ENCODE measurements at places on chromosomes 3 and 15.

- peak; percentile 41 for DNase-seq
Observed at GRCh38 chr3:10465161-10465560, 40.2 kb downstream of the ATP2B2 start.

DNA sequence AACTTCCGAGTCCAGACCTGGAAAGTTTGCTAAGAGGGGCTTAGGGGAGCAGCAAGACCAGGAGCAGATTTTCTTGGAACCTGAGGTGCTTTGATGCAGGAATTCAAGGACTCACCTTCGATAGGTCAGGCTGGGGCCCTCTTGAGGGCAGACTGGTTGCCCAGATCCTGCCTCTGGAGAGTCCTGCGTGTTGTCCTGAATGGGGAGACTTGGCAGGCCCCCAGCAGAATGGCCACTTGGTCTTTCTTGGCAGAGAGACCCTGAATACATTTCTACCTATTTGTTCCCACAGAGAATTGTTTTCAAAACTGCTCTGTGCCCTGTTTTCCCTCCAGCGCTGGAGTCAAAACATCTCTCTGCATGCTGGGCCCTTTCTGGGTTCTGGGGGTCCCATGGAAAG lies 4.2 kb downstream of the KLF13 start:
- peak; percentile 79 for DNase-seq

GRCh38 chr3:156665291-156665690 lies 9.1 kb upstream of the TIPARP start:
- no peak for DNase-seq

DNA sequence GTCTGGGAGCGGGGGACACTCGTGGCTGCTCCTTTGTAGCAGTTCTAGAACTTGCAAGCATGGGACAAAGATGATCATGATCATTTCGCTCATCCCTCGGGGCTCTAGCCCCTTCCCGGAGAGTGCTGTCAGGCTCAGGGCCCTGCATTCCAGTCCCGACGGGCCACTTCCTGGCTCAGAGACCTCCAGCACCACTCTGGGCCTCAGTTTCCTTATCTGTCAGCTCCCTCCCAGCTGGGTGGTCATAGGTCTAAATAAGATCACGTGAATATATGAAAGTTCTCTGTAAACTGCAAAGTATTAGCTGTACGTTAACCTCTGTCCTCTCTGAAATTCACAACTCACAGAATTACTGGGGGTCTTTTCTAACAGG lies 52.8 kb upstream of the SLC6A11 start:
- DNase-seq, result no peak

DNA sequence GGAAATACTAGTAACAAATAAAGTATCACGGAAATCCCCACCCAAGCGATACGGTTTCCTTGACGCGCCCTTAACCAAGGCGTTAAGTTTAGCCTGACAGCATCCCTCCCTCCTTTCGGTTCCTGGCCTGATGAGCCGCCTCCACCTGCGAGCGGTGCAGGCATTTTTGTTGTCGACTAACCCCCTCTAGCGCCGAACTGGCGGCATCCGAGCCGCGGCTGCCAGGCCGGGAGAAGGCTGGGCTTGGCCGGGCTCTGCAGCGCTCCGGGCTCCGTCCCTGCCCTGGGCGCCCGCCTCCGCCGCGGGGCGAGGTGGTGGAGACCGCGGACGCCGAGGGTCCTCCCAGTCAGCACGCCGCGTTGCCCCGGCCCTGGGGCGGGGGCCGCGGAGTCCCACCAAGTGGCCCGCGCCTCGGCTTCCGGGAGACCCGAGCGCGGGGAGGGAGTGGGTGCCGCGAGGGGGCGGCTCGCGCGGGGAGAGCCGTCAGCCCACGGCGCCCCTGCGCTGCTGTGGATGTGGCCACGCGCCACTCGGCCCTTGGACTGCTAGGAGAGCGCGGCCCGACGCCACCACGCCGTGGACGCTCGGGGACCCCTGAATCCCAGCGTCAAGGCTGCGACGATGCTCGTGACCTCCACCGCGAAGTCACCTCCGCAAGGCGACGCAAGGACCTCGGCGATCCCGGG lies 1.1 kb upstream of the EPHA6 start:
- peak; percentile 73 for DNase-seq

- no peak for DNase-seq
Observed at GRCh38 chr15:71761649-71762048, 48.7 kb upstream of the NR2E3 start.

DNA sequence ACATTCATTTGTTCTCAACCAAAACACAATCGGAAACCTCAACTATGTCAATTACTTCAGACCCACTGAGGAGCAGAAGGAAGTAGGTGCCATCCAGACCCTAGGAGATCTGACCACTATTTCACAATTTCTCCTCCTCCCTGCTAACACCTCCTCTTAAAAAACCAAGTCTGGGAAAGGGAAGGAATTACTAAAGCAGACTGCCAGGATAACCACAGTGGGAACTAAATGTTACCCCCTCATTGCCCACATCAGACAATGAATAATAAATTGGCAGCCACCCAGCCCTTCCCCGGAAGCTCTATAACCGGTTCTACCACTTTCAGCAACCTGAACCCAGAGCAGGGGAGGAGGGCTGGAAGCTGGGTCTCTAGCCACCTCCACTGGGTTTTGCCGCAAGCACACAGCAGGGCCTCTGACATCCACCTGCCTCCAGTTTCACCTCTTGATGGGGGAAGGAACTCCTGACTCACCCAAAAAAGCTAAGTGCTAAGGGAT lies 17.6 kb downstream of the C15orf62 start:
- DNase-seq, result no peak

- no peak for DNase-seq
Observed at GRCh38 chr3:17632401-17633100, 109.9 kb downstream of the TBC1D5 start.

GRCh38 chr15:40782609-40783227 lies 12.9 kb downstream of the C15orf62 start:
- DNase-seq, result no peak

DNA sequence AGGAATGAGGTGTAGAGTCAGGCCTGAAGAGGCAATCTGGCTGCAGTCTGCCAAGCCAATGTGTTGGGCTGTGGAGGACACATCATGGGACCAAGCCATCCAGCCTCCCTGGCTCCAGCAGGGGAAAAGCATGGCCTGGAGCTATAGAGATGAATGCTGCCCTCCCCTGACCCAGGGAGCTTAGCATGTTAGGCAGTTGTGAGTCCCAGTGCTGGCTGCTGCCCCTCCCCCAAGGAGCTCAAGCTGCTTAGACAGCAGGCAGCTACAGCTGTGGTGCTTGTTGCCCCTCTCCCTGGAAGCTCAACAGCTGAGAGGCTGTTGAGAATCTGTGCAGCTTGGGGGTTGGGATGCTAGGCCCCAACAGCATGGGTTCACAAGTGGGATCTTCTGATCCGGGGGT lies 85.6 kb upstream of the DNAJC19 start:
- no peak for DNase-seq

DNA sequence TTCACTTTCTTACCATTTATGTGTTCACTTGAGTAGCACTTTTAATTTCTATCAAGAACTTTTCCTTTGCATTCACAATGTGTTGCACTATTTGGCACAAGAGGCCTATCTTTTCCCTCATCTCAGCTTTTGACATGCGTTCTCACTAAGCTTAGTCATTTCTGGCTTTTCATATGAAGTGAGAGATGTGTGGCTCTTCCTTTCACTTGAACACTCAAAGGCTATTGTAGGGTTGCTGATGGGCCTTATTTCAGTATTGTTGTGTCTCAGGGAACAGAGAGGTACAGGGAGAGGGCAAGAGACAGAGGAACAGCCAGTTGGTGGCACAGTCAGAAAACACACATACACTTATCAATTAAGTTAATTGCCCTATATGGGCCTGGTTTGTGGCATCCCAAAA lies 127.4 kb upstream of the MLF1 start:
- DNase-seq, result no peak

- DNase-seq, result no peak
Observed at GRCh38 chr15:98537516-98538060, 110.8 kb upstream of the IGF1R start.

GRCh38 chr15:39921274-39921638 lies 1.2 kb upstream of the GPR176 start:
- DNase-seq, result no peak

DNA sequence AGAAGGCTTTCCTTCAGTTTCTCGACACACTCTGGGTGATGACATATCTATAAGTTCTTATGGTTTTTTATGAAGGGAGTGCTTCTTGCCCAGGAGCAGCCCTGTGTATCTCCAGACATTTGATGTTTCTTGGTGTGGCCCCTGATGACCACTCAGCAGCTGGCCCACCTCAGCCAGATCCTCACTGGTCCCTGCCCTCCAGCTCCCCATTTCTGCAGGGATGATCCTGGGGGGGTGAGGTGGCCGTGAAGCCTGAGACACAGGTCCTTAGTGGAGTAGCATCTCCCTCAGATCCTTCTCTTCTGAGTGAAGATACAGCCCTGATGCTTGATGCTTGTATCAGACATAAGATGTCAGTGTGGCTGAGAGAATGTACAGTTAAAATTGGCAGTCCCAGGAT lies 127.7 kb downstream of the LRRC3B start:
- DNase-seq, result no peak

DNA sequence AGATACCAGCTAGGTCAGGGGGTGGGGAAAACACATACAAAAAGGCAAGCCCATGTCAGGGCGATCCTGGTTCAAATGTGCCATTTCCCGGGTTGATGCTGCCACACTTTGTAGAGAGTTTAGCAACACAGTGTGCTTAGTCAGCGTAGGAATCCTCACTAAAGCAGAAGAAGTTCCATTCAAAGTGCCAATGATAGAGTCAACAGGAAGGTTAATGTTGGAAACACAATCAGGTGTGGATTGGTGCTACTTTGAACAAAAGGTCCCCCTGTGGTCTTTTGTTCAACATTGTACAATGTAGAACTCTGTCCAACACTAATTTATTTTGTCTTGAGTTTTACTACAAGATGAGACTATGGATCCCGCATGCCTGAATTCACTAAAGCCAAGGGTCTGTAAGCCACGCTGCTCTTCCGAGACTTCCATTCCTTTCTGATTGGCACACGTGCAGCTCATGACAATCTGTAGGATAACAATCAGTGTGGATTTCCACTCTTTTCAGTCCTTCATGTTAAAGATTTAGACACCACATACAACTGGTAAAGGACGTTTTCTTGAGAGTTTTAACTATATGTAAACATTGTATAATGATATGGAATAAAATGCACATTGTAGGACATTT lies 28.9 kb downstream of the TPM1 start:
- no peak for DNase-seq

GRCh38 chr3:97822359-97822775 lies 556 bp downstream of the CRYBG3 start:
- DNase-seq, result peak; percentile 40

- no peak for DNase-seq
Observed at GRCh38 chr3:78718707-78719106, 1049.1 kb downstream of the ROBO1 start.

DNA sequence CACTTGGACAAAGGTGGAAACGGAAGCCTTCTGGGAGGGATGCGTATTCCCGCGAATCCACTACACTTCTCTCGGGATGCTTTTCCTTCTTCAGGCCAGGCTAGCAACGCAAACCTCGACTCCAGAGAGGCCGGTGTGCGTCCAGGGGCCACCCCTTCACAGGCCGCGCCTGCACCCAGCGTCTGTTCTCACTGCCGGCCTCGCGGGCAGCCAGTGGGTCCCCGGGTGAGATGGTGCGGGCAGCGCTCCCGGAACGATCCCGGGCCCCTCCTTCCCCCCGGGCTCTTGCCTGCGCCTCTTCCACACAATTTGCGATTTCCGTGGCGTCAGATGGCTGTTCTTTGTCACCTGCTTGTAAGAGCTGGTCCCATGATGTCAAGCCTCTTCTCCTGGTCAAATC lies 27.3 kb downstream of the GABRA5 start:
- no peak for DNase-seq

GRCh38 chr3:21962456-21962855 lies 211.4 kb upstream of the ZNF385D start:
- DNase-seq, result no peak

GRCh38 chr15:89399238-89400115 lies 64.9 kb upstream of the POLG start:
- no peak for DNase-seq

GRCh38 chr15:47663101-47663500 lies 54.2 kb upstream of the SEMA6D start:
- DNase-seq, result no peak

- DNase-seq, result no peak
Observed at GRCh38 chr15:92510163-92510882, 116.6 kb downstream of the ST8SIA2 start.

- DNase-seq, result no peak
Observed at GRCh38 chr15:94844538-94845389, 613.4 kb downstream of the MCTP2 start.

DNA sequence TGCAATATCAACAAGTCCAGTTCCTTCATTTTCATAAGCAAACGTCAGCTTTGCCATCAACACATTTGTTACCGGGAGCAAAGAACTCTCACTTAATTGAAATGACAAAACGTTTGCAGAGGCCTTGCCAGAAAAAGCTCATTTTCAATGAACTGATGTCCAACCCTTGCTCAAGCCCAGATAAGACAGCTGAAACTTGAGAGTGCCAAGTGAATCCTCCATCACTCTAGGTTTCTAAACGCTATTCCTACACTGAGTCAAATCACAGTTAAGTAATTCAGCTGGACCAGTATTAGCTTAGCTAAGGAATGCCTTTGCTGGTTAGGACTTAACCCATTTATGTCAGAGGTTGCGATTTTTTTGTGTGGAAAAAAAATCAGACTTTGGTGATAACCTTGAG lies 11.5 kb downstream of the CHSY1 start:
- no peak for DNase-seq

DNA sequence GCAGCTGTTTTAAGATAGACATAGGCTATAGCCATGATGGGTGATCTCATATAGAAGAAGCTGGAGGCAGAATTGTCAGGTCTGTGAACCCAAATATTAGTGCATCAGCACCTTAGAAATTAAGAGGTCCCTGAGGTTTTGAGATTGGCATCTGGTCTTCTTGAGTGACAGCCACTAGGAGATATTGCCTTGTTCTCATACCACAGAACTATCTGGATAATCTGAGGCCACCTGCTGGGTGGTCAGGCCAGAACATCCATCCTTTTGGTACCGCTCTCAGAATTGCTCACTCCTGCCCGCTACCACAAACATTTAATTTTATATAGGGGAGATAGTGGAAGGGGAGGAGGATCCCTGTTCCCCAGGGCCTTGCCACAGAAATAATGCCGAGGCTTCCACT lies 210.6 kb upstream of the ZPLD1 start:
- no peak for DNase-seq

DNA sequence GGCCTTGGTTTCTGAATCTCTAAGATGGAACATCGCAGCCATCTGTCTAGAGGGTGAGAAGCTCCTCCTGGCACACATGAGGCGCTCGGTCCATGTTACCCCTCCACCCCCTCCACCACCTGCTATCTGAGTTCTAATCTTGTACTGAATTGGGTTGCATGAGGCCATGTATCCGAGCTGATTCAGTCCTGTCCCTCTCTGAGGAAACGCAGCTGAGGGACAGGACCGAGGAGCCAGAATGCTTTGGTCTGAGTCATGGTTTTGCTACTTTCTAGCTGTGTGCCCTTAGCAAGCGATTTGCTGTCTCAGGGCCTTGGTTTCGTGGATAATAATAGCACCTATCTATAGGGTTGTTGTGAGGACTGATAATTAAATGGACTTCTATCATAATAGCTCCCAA lies 87.8 kb upstream of the SEC13 start:
- no peak for DNase-seq

- DNase-seq, result peak; percentile 49
Observed at GRCh38 chr3:13532085-13532484, 16.8 kb upstream of the FBLN2 start.

Measured in posterior cingulate gyrus (tissue), 11 donors.